Activated naive CD8-positive, alpha-beta T cell treated with anti-CD3 and anti-CD28 coated beads, Interleukin-2, amount 10 ng/mL, durations not matched to agents 7 days and 5 days (primary cell): ENCODE measurements at places on chromosomes 3 and 15. TPM values are rescaled to one million over a fixed set of nuclear protein-coding genes. Genes with fewer than 3 reads are reported as not detected.

The UNC13C gene
- not detected for total RNA-seq

GRCh38 chr3:59766200-59766872 lies 716.5 kb upstream of the CFAP20DC start:
- no peak overlapping the region for H3K4me3 ChIP-seq
- peaks cover 13% of the 10 kb centered on the region for H3K27me3 ChIP-seq
- DNase-seq, result no peak
- H3K4me1 ChIP-seq, result peaks cover 4% of the 10 kb centered on the region
- no peak overlapping the region for H3K27ac ChIP-seq

The GAP43 gene
- total RNA-seq, result not detected

- no peak overlapping the region for H3K27ac ChIP-seq
- H3K4me3 ChIP-seq, result no peak overlapping the region
- H3K4me1 ChIP-seq, result peaks cover 2% of the 10 kb centered on the region
These were observed 36.1 kb upstream of the CA12 start for GRCh38 chr15:63417721-63418120.

The CACNA2D3 gene
- not detected for total RNA-seq

DNA sequence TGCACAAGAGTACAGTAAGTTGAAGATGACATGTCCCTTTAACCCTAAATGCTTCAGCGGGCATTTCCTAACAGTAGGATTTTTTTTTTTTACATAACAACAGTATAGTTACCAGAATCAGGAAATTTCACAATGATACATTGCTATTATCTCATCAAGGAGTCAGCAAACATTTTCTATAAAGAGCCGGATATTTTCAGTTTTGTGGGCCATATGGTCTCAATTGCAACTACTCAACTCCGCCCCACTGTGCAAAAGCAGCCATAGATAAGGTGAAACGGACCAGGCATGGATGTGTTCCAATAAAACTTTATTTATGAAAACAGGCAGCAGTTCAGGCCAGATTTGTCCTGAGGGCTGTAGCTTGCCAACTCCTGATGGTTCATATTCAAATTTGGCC lies 130.6 kb downstream of the SMAD6 start:
- no peaks in the 10 kb centered on the region for H3K4me1 ChIP-seq
- H3K36me3 ChIP-seq, result no peaks in the 10 kb centered on the region
- no peak overlapping the region for H3K27ac ChIP-seq
- H3K4me3 ChIP-seq, result no peak overlapping the region

The VILL gene
- total RNA-seq, result 25.3 TPM

The NIT2 gene
- total RNA-seq, result 42.8 TPM

The BAHD1 gene
- total RNA-seq, result 30.0 TPM

The FGF12 gene
- total RNA-seq, result not detected

The GUCA1C gene
- not detected for total RNA-seq

DNA sequence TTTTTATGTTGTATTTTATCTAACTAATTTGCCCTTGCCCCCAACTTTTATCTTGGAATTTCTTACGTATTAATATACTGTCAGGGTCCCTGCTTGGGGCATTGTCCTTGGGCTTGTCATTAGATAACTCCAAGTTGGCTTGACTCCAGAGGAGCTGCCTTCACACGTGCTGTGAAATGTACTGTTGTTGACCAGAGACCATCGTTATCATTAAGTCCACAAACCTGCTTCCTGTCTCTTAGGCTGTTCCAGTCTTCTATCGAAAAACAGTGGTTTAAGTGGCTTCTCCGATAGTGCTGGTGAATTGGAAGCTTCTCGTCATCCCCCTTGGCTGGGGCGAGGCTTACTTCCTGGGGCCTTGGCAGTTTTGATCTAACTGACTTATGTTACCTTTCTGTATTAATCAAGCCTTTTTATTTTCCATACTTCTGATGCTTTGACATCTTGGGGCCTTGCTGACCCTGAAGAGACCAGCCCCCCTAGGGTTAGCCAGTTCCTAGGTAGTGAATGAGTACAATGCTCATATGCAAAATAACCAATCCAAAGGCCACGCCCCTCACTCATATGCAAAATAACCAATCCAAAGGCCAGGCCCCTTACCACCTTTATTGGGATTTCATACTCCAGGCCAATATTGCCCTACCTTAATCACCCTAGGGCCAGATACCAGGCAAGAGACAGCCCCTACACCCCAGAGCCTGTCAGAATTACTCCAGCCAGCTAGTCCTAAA lies 164.5 kb downstream of the IGF1R start:
- no peaks in the 10 kb centered on the region for H3K4me1 ChIP-seq
- no peaks in the 10 kb centered on the region for H3K27me3 ChIP-seq
- DNase-seq, result no peak
- no peak overlapping the region for H3K27ac ChIP-seq
- H3K4me3 ChIP-seq, result no peak overlapping the region
- peaks cover 3% of the 10 kb centered on the region for H3K36me3 ChIP-seq
